ENCODE measurements at places on chromosomes 5 and 9.
A peak's percentile ranks its signal among the peaks of the same experiment; 100 is the strongest.

GRCh38 chr9:73880101-73880500 lies 617.0 kb upstream of the RORB start:
- no peak for DNase-seq

- no peak for DNase-seq
Observed at GRCh38 chr5:39314591-39314990, 49.7 kb downstream of the C9 start.

- DNase-seq = no peak
Observed at GRCh38 chr5:104942735-104943134, 1380.1 kb upstream of the NUDT12 start.

DNA sequence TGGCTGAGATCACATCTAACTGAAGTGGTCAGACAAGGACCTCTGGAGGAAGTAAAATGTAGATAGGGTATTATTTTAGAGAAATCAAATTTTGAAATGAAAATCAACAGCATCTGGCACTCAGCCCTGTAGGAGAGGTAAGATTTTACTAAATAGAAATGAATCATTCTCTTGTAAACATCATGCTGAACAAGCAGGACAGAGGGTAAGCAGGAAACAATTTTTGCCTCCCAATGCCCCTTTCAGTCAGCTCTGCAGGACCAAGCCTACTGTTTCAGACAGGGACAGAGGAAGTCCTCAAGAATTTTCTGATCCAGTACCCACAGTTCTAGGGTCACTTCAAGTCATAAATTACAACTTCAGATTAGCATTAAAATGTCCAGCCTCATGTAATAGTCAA lies 190.1 kb downstream of the ESM1 start:
- DNase-seq = no peak

DNA sequence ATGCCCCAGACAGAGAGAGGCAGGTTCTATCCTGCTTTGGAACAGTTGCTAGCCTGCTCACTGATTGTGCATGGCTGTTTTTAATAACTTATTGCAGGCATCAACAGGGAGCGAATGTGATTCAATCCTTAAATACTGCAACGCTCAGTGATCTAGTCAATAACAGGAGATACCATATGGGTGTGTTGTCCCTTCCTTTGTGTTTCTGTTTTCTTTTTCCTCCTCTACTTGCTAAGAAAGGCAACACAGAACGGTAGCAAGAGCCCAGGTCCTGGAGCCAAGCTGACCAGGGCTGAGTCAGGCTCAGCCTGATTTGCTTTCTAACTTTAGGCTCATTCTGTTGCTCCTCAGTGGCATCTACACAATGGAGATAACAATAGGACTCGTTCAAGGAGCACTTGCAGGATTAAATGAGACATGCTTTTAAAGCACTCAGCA lies 98.6 kb upstream of the EQTN start:
- peak; percentile 14 for DNase-seq

DNA sequence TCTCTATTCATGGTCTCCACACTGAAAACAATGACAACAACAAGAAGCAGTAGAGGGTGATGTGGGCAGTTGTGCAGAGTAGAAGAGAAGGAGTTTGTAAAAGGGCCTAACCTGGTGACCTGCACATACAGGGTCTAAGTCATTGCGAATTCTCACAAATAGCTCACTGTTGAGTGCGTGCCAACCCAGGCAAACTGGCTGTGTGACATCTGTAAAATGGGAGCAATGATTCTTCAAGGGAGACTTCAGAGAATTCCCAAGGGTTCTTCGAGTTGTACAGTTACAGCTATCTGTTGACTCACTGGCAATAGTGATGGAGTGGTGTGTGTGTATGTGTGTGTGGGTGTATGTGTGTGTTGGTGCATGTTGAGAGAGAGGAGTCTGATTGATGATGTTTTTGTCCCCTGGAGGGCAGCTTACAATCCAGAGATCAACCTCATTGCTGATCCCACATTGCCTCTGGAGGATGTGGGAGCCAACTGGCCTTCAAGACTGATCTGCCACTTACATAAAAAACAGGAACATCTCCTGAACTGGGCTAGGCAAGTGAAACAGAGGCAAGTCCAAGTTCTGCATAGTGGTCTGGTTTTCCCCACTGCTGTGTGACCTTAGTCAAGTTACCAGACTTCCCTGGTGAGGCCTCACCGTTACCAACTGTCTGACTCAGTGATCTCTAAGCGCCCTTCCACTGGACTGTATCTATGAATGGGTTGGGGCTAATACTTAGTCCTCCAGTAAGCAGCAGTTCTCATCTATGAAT lies 3.2 kb downstream of the FAT2 start:
- peak; percentile 43 for DNase-seq

DNA sequence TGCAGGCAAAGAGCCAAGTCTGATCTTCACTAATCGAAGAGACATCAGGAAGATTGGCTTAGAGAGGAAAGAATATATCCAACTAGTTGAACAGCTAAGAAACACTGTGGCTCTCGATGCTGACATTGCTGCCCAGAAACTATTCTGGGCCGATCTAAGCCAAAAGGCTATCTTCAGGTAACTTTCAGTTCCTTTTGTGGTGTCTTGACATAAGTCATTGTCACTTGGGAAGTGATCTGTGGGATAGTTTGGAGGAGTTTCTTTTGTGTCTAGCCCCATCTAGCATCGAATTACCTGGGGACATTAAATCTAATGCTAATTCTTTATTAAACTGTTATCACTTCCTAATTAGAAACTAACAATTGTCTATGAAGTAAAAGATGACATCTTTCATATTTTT lies 24.0 kb downstream of the VLDLR start:
- DNase-seq = no peak

DNA sequence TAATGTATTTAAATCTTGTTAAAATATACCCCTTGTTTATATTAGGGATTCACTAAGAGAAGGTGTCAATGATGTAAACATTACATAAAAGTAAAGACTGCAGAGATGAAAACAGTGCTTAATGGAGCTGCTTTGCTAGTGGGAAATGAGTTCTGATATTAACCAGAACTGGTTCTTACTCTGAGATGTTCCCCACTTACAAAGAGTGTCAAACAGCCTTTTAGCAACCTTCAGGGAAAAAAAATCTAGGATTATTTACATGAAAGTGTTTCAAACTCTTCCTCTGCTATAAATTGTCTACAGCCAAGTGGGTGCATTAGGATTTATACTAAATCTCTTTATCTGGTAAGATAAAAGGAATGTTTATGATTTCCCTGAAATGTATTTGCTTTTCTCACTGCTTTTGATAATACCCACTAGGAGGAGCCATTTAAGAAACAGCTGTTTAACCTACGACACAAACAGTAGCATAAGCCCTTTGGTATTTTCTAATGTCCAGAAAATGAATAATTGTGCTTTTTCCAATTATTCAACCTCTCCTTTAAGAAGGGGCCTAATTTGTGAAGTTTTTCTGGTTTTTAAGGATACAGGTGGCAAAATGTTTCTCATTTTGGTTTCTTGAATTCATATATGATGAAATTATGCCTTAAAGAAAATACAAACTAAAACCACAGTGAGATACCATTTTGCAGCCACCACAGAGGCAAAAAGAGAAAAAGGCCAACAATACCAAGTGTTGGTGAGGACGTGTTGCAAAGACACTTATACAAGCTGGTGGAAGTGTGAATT lies 186.3 kb downstream of the TLE4 start:
- DNase-seq = peak; percentile 9

DNA sequence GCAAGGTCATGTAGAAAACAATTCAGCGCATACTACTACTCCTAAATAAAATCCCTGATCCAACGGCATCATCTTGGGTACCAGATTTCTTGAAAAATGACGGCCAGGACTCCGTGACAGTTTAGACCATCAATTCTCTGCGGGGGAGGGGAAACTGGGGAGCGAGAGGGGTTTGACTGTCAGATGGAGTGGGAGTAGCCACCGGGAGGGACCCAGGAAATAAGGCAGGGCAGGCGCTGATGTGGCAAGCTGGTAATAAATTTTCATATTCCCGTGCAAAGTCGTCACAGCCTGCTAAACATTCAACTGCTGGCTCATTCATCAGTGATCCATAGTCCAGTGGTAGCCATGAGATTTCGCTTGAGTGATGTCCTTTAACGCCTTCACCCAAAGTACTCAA lies 457 bp upstream of the CDH18 start:
- DNase-seq = no peak

GRCh38 chr5:54794135-54794975 lies 191.0 kb downstream of the ESM1 start:
- DNase-seq = no peak

DNA sequence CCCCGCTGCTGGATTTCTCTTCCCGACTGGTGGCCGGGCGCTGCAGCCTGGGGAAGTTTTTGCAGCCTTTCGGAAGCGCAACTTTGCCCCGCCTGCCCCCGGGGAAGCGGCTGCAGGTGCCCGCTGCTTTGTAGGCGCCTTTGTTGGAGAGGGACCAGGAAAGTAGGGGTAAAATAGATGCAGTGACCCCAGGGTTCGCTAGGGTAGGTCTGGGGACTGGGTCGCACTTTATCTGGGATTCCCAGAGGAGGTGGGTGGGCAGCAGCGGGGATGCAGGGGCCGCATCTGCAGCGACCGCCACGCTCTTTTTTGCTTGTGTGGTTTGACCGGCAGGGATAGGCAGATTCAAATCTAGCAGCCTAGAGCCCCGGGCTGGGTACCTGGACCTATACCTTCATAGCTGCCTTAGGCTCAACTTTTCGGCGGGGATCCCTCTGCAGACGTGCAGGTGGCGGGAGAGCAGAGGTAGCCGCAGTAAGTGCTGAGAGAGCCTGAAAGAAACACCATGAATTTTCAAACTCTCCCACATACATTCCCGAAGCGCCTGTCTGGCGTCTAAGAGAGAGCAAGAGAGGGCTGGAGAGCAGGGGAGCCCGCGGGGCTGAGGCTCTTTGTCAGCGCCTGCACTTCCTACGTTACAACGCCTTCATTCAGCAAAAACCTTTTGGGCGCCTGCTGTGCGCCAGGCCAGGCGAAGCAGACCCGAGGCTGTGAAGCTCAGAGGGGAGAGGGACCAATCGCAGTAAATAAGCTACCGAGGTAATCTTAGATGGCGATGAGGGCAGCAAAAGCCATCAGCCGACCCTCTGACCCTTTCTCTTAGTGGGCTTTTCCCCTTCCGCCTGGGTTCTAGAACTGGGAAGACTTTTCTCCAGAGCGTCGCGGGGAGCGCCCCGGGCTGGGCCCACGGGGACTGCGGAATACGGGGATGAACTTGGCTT lies 642 bp downstream of the SV2C start:
- DNase-seq = peak; percentile 4

DNA sequence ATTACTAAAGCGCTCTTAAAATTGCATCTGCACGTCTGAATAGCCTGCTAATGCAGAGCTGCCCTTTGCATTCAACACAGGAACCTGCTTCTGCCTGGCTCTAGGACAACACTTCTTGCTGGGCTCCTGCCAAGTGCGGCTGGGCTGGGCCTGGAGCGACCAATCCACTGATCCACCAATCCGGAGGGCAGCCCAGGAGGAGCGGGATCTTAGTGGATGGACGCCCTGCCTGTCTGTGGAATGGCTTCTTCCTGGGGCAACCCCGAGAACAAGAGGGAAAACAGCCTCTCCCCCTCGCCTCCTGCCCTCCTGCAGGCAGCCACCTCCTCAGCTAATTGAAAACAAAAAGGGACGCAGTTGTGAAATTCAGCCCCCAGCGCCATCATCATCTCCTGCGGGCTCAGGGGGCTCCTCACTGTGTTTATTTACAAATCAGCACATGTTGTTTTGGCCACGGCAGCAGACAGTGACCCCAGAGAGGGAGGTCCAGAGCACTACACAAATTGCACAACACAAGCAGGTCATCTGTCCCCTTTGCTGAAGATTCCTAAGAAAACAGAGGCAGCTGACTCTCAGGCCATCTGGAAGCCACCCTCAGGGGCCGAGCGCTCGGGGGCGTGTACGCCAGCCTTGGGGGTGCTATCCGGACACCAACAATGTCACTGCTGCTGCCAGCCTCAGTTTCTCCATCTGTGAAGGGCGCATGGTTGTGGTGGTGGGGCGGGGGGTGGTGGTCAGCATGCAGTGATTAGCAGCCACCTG lies 57.3 kb downstream of the GADD45G start:
- peak; percentile 91 for DNase-seq

DNA sequence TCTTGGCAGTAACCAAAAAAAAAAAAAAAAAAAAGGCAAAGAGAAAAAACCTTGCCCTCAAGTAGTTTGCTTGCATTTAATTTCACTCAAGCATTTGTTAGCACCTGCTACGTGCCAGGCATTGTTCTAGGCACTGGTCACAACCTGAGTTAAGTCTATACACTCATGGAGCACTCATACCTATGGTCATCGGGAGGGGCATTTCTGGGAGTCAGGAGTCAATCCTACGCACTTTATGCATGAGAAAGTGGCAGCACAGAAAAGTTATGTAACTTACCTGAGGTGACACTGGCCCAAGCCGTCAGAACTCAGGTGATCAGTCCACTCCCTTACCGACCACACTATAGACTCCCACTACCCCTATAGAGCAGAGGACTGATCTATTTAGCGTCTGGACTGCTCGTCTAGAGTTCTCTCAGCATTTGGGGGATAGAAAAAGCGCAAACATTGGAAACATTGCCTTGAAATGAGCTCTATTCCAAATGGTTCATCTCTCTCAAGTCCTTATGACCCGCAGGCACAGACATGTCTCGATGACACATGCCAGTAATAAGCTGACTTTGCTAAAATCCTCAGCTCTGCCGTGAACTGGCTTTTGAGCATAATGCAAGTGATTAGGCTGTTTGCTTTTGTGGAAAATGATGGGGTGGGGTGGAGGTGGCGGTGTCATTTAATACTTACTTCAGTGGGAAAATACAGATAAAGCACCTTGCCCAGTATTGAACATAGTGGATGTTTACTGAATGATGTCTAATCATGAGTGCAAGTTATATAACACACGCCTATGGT lies 160.2 kb downstream of the ARHGEF28 start:
- DNase-seq = no peak

- DNase-seq = no peak
Observed at GRCh38 chr9:133980864-133981588, 11.1 kb downstream of the VAV2 start.

DNA sequence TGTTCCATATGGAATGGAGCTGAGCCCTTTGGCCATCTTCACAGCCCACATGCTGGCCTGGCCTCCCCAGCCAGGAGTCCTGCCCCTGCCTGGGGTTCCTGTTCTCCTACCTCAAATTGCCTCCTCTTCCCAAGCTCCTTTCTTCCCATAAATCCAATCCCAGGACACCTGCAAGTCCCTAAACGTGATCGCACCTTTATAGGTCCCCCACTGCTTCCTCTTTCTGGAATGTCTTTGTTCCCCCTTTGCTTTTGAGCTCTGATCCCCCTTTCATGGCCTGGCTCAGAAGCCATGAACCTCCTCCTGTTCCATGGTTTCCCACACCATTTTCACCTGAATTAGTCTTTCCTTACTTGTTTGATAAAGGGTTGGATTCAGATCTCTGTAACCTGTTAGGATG lies 68.5 kb downstream of the TRPC7 start:
- DNase-seq = no peak
